Effector CD8-positive, alpha-beta T cell (primary cell): ENCODE measurements at places on chromosomes 2 and 18.

DNA sequence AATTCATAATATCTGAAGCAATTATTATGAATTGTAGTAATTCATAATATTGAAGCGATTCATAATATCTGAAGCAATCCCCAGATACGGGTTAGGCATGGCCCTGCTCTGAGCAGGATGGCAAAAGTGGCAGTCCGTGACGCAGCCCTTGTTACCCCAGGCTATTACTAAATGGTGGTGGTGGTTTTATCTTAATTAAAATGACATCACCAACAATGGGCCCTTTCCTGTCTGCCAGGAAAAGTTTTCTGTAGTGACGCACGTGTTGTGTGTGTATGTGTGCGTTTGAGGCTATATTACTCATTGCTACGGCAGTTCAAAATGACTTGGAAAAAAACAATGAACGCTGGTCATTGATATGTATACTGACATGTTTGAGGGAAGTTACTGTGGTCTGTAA lies 10.6 kb upstream of the MOCOS start:
- no peak for DNase-seq

- no peak for DNase-seq
These were observed 121.4 kb upstream of the COL3A1 start for GRCh38 chr2:188852772-188853171.

DNA sequence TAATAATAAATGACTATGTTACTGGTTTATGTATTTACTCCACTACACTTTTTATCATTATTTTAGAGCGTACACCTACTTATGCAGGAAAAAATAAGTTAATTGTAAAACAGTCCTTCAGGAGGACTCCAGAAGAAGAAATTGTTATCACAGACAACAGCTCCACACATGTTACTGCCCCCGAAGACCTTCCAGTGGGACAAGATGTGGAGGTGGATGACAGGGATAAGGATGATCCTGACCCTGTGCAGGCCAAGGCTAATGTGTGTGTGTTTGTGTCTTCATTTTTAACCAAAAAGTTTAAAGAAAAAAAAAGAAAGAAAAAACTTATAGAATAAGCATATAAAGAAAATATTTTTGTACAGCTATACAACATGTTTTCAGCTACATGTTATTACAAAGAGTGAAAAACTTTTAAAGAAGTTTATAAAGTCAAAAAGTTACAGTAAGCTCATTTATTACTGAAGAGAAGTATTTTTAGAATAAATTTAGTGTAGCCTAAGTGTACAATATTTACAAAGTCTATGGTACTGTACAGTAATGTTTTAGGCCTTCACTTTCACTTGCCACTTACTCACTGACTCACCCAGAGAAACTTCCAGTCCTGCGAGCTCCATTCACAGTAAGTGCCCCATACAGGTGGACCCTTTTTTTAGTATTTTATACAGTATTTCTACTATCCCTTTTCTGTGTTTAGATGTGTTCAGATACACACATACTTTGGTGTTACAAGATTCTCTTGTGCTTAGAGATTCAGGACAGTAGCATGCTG lies 7.5 kb downstream of the TGFBRAP1 start:
- DNase-seq = no peak

DNA sequence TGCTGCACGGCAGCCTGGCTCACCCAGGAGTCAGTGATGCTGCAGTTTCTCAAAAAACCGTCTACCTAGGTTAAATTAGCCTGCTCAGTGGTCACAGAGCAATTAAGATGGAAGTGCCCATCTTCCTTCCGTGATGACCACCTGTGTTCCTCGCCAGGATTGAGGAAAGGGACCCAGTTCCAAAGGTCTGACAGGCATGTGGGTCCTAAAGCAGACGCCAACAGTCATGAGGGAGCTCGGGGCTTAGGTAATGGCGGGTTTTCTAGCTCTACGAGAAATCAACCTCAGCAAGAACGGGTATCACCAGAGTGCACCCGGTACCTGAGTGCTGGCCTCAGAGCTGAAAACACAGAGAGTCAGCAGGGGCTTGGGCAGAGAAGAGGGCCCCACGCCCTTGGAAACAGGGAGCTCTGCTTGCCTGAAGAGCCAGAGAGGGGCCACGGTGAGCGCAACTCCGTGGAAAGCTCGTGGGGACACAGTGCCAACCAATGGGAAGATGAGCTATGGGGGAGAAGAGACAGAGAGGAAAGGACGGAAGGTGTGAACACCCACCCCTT lies 34.3 kb upstream of the DNMT3A start:
- no peak for DNase-seq

- no peak for DNase-seq
These were observed 42.9 kb downstream of the ANTXR1 start for GRCh38 chr2:69055688-69056470.

GRCh38 chr2:240132651-240132980 lies 3.5 kb downstream of the COPS9 start:
- DNase-seq = no peak

GRCh38 chr2:166727095-166727494 lies 161.2 kb upstream of the XIRP2 start:
- no peak for DNase-seq

DNA sequence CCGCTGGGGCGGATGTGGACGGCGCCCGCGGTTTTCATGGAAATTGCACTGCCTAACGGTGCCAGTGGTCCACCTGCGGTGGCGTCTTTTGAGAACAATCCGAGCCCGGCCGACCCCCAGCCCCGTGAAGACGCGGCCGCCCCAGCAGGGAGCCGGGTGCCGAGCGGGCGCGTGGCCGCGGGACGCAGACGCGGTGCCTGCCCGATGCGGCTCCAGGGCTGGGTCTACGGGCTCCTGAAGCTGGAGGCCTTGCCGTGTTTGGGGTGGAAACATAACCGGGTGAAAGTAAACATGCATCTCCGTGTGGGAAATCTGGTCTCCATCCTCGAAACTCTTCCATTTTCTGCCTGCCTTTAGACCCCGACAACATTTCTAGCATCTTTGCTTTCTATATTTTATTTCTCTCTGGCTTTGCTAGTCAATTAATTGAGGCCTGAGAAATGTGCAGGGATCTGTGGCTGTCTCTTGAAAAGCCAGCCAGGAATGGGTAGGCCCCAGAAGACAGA lies 572 bp downstream of the INPP4A start:
- no peak for DNase-seq

DNA sequence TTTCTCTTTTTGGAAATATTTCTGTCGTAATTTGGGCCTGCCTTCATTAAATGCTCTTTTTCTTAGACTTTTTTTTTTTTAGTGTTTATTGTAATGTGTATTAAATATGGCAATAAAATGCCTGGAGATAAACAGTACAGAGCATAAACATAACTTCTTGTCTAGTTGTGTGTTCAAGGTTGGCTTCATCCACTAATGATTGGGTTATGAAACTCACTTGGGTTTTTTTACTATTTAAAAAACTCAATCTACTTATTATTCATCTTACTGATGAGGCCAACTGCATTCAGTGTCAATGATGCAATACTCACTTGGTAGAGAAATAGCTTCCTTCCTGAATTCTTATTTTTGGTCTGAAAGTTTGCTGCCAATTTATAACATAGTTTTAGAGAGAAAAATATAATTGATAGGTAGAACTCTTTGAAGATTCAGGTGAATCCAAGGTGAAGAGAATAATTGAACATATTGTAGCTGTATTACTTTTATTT lies 144.2 kb upstream of the NABP1 start:
- no peak for DNase-seq

- DNase-seq = no peak
These were observed 497 bp downstream of the COLEC12 start for GRCh38 chr18:499776-500631.

GRCh38 chr2:147913701-147914480 lies 69.1 kb downstream of the ACVR2A start:
- DNase-seq = no peak

- DNase-seq = no peak
These were observed 4.2 kb upstream of the PROC start for GRCh38 chr2:127413782-127414637.

GRCh38 chr2:3174626-3175567 lies 202.7 kb downstream of the EIPR1 start:
- no peak for DNase-seq

DNA sequence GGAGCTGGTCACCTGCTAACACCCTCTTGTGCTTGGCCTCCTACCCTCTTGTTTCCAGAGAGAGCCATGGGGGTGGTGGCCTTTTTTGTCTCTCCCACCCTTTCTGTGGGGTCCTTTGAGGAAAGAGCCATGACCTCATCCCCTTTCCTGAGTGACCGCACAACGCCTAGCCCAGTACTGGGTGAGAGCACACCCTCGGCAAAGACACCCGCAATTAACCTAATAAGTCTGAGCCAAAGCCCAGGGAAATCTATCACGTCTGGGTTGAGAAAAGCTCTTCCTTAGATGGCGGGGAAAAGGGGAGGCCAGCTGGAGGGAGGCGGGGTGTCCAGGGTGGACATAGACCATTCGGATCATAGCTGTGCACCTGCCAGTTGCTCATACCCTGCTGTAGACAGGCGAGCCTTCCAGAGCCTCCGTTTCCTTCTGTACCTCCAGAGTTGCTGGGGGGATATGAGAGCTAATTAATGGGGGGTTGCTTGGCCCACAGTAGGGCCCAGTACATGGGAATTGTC lies 93.7 kb upstream of the MCFD2 start:
- DNase-seq = no peak

- no peak for DNase-seq
These were observed 47.4 kb downstream of the MGAT5 start for GRCh38 chr2:134301099-134301927.

DNA sequence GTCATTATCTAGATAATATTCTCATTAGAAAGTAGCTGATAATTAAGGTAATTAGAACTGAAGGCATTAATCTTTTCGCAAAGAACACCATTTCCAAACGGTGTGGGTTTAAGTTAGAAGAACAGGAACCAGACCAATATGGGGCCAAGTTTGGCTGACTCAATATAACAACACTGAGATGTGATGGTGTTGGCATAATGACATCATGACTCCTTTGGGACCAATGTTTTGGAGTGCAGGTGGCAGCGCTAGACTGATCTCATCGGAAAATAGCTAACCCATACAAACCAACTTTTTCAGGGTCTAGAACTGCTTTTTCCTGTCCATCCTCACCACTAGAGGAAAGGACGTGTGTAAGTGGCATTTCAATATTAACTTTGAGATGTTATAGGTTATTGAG lies 1171.7 kb upstream of the ZEB2 start:
- DNase-seq = no peak
